ENCODE measurements at places on chromosomes 2 and 18.

DNA sequence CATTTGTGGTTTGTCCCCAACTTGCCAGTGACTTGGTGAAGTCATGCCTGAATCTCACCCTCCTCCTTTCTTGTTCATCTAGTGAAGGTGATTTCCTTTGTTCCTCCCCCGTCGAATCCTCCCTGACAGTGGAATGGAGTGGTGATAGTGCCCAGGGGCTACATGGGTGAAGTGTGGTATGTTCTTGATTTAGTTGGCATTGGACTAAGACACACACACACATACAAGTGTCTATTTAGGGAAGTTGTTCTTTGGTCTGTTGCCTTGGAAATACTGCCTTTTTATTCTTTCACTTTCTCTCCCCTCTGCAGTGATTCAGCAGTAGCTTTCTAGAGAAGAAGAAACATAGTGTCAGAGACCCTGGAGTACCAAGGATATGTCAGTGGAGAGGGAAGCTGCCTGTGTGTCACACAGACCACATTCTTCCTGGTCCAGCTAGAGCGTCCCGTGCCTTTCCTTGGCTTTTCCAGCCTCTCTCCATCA, 10.9 kb downstream of the INPP4A start:
- no peak for DNase-seq

- DNase-seq, result no peak
Measured at GRCh38 chr2:62495761-62496160, 10.2 kb downstream of the TMEM17 start.

- no peak for DNase-seq
Measured at GRCh38 chr2:223039618-223040017, 12.4 kb upstream of the KCNE4 start.

DNA sequence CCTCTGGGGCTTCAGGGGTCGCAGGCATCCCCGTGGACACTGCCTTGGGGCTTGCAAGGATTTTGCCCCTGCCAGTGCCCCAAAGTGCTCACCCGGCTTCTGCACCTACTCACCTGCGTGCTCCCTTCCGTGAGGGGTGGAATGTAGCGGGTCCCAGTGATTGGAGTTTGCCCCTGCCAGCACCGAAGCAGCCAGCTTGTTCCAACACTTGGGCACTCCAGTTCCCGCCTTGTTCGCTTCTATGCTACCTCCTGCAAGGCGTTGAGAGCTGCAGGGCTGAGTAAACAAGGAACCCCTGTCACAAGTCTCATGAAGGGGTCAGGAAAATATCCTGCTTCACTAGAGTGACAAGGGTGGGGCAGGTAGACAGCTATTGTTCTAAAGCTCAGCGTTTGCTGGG, 631.5 kb downstream of the EPHA4 start:
- DNase-seq, result no peak

DNA sequence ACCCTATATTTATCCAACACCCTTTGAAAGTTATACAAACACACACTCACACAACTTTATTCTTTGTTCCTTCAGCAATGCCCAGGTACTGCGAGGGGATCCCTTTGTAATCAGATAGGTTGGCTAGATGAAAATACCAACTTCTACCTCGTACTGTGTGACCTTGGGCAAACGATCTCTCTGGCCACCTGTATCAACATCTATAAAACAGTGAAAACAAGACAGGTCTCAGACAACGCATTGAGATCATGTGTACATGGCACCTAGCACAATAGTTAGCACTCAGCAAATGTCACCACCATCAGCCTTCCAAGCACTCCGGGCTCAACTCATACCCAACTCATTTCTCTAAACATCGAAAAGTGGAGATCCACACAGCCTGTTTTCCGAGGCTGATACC, 118.4 kb upstream of the PPP1CB start:
- no peak for DNase-seq

DNA sequence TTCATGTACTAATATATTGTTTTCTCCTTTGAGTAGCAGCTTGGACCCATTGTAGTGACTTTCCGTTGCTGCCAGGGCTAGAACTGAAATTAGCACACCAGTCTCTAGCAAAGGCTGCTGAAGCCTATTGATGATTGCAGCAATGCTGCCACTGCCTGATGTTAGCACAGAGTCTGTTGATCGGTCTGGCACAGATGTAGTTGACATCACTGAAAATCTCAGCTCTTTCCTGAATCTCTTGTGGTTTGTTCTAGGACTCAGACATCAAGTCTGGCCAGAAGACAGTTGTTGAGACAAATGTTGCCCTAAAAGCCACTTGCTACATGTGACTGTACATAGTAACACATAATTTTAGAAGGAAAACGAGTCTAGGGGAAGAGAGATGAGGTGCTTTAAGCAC, 47.2 kb downstream of the VAPA start:
- DNase-seq, result no peak

GRCh38 chr18:62790871-62791772, 75.8 kb downstream of the PHLPP1 start:
- DNase-seq, result no peak

- no peak for DNase-seq
Measured at GRCh38 chr2:192413812-192414681, 219.3 kb upstream of the TMEFF2 start.

DNA sequence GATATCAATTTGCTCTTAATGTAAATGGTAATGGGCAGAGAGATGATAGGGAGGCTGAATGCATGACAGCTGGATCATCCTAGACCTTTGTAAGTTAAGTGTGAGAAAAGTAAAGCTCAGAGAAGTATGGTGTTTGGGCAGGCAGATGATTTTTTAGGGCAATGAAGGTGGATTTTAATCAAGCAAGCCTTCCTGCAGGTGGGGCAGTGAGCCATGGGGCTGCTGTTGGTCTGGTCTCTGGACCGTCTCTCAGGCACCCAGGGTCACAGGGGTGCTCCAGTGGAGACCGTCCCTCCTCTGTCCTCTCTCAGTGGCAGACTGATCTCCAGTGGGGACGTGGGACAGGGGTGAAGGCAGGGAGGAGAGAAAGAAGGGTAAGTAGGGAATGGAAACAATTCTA, 69.8 kb upstream of the STK17B start:
- DNase-seq, result no peak

- DNase-seq, result no peak
Measured at GRCh38 chr2:185990861-185991525, 252.4 kb downstream of the FSIP2 start.

DNA sequence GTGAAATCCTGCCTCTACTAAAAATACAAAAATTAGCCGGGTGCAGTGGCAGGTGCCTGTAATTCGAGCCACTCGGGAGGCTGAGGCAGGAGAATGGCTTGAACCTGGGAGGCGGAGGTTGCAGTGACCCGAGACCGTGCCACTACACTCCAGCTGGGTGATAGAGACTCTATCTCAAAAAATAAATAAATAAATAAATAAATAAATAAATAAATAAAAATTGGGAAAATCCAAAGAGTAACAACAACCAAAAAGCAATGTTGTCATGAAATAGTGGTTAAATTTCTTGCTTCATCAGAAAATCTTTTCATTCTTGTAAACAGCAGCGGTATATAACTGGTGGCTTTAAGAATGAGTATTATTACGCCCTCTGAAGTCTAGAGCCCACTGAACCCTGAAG, 54.4 kb downstream of the HEATR5B start:
- DNase-seq, result no peak

- DNase-seq, result peak; percentile 2
Measured at GRCh38 chr18:33495278-33495677, 54.8 kb upstream of the CCDC178 start.

- DNase-seq, result no peak
Measured at GRCh38 chr2:238104226-238104690, 4.1 kb downstream of the ESPNL start.

DNA sequence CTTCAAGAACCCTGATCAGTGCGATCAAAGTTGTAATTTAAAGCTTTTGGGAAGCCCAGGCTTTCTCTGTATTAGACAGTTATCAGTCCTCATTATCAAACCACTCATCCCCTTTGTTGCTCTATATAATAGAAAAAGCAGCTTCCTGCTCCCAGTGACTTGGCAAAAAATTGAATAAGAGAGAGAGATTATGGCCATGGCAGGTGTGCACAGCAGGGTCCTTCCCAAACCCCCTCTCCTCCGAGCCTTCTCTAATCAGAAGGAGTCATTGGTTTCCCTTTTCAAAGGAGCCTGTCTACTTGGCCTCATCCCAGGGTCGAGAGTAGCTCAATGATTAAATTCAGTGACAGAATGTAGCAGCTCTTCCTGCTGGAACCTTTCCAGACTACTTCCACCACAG, 81.5 kb downstream of the SEMA4F start:
- DNase-seq, result no peak

GRCh38 chr18:76932026-76932819, 109.9 kb downstream of the ZNF236 start:
- no peak for DNase-seq
